Hepatocyte (in vitro differentiated cells): ENCODE measurements at places on chromosomes 5 and 9. TPM values are rescaled to one million over a fixed set of nuclear protein-coding genes. Genes with fewer than 3 reads are reported as not detected.

DNA sequence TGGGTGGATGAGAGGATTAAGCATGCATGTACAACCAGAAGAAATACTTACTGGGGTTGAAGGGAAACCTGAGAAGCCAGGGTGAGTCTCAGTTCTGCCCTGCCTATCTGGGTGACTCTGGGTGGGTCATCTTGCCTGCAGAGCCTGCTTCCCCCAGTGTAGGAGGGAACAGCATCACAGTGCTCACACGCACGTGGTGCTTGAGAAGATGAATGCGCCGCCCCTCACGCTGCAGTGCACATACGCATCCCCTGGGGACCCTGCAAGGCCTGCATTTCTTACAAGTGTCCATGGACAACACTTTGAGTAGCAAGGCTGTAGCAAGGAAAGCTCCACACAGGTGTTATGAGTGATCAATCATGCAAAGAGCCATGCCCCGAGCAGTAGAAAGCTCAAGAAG lies 18.7 kb upstream of the GABBR2 start:
- H3K4me1 ChIP-seq: no peaks in the 10 kb centered on the region
- no peaks in the 10 kb centered on the region for H3K36me3 ChIP-seq
- no peak overlapping the region for H3K4me3 ChIP-seq
- H3K27ac ChIP-seq: no peak overlapping the region
- DNase-seq: no peak

The NR5A1 gene
- total RNA-seq: 0.07 and 0.20 TPM in 2 replicates

GRCh38 chr5:137497396-137498290 lies 1.5 kb downstream of the SPOCK1 start:
- no peaks in the 10 kb centered on the region for H3K4me1 ChIP-seq
- H3K4me3 ChIP-seq: no peak overlapping the region
- H3K27ac ChIP-seq: no peak overlapping the region
- peaks cover 53% of the 10 kb centered on the region for H3K27me3 ChIP-seq
- no peaks in the 10 kb centered on the region for H3K36me3 ChIP-seq

DNA sequence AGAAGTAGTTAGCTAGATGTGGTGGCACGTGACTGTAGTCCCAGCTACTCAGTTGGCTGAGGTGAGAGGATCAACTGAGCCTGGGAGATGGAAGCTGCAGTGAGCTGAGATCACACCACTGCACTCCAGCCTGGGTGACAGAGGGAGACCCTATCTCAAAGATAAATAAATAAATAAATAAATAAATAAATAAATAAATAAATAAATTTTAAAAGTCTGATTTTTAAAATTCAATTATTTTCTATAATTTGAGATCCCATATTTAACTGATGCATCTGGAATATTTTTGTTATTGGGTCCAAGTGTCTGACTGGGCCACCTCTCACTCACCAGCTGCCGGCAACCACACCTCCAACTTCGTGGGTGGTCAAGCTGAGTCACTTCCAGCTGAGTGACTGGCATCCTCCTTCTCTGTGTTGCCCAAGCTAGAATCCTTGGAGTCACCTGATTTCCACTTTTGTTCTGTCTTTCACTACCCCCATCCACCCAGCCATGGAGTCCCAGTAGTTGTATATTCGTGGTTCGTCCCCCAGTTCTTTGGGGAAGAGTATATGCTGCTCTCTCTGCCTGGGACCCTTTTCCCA lies 70.9 kb downstream of the EGFLAM start:
- H3K27me3 ChIP-seq: no peaks in the 10 kb centered on the region
- H3K36me3 ChIP-seq: no peaks in the 10 kb centered on the region
- no peak overlapping the region for H3K4me3 ChIP-seq
- DNase-seq: no peak
- H3K4me1 ChIP-seq: no peaks in the 10 kb centered on the region

GRCh38 chr5:145919413-145919812 lies 17.0 kb upstream of the SH3RF2 start:
- DNase-seq: no peak
- no peak overlapping the region for H3K4me3 ChIP-seq
- H3K27me3 ChIP-seq: no peaks in the 10 kb centered on the region

DNA sequence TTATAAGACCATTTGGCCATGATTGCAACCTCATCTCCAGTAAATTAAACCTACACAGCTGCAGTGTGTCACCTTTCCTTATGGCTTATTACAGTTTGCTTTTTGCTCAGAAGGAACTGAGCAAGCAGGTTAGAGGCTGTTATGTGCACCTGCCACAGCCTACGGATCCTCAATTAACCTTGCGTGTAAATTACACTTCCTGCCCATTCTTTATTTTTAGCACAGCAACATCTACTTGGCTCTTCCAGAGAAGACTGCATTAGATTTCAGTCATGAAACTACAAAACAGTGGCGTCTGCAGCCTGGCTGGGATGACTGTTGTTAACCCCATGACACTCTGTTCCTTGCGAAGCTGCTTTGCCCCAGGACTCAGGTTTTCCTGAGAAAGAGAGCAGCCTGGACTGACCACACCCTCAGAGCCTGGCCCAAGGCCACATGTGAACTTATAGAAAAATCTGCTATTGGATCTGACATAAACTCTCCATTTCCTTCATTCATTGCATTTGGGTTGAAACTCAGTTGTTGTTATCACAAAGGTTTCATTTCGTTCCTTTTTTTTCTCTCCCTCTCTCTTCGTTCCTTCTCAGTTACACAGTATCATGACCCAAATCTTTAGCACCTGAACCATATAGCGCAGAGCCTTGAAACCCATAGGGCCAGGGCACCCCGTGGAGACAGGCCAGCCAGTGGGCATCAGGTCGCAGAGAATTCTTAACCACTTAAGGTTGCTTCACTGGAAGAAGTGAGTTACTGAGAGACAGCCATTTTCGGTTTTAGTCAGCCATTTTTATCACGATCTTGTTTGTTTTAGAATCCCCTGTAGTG lies 138.6 kb downstream of the PALM2AKAP2 start:
- no peaks in the 10 kb centered on the region for H3K36me3 ChIP-seq
- DNase-seq: no peak
- H3K27me3 ChIP-seq: no peaks in the 10 kb centered on the region

DNA sequence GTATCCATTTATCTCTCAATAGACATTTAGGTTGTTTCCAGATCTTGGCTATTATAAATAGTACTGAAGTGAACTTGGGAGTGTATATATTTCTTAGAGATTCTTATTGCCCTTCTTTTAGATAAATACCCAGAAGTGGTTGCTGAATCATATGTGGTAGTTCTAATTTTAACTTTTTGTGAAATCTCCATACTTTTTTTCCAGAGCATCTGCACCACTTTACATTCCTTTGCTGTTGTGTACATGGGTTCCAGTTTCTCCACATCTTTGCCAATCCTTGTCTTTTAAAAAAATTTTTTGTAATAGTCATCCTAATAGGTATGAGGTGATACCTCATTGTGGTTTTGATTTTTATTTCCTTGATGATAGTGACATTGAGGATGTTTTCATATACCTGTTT lies 303.7 kb downstream of the CCDC171 start:
- H3K4me3 ChIP-seq: no peak overlapping the region
- H3K36me3 ChIP-seq: no peaks in the 10 kb centered on the region
- no peaks in the 10 kb centered on the region for H3K27me3 ChIP-seq
- no peaks in the 10 kb centered on the region for H3K4me1 ChIP-seq
- DNase-seq: no peak
- no peak overlapping the region for H3K27ac ChIP-seq

The TMC1 gene
- 0.20 TPM in 1 of 2 replicates, not detected in the other for total RNA-seq

The LMX1B gene
- total RNA-seq: 0.24 TPM in 1 of 2 replicates, not detected in the other

GRCh38 chr9:69317894-69318293 lies 7.1 kb upstream of the ENTREP1 start:
- no peak for DNase-seq
- H3K36me3 ChIP-seq: no peaks in the 10 kb centered on the region
- H3K4me1 ChIP-seq: no peaks in the 10 kb centered on the region
- H3K4me3 ChIP-seq: no peak overlapping the region
- H3K27ac ChIP-seq: no peak overlapping the region

DNA sequence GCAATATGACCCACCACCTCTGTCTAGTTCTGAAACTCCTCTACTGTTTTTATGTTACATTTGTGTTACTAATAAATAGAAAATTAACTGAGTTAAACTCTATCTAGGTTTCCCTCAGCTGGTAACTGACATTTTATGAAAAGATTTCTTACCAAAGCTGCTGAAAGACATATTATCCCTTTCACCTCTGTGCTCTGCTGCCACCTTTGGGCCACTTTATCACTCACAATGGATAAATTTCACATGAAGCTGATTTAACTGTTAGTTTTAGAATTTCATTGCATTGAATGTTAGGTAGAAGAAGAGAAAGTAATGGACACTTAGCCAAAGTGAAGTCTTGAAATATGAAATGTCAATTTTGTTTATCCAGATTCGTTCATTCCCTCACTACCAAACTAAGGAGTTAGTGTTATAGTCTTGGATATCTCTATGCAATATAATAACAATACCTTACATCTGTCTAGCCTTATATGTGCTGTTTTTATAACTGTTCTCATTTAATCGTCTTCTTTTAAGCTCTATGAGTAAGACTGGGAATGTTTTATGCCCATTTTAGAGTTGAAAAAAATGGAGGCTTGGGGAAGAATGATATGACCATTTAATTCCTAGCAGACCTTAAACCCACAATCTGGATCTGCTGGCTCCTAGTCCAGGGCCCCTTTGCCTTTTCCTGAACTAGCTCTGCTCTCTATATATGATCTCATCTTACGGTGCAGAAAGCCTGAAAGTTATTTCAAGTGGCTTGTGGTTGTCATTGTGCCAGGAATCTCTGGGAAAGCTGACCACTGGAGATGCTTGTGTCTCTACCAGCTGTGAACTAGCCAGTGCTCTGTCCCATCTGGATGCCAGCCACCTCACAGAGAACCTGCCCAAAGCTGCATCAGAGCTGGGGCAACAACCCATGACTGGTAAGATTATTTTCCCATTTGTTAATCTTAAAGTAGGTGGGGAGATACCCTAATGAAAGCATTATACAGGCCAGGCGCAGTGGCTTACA lies 97.1 kb downstream of the GOLPH3 start:
- H3K4me3 ChIP-seq: no peak overlapping the region
- DNase-seq: peak; percentile 66
- no peaks in the 10 kb centered on the region for H3K27me3 ChIP-seq
- H3K36me3 ChIP-seq: no peaks in the 10 kb centered on the region
- H3K4me1 ChIP-seq: no peaks in the 10 kb centered on the region

DNA sequence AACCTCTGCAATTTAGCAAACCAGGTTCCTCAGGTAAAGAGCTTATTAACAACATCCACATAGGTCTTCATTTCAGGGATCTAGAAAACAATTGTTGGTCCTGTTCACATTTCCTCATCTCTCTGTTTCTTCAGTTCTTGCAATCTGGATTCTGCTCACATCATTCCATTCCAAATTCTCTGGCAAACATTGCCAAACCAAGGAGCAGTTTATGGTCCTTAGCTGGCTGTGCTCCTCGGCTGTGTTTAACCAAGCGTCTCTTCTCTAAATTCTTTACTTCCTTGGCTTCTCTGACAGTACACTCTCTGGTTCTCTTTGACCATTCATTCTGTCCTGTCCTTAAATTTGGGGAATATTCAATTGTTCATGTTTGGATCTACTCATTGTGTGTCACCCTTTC lies 65.8 kb upstream of the RANBP3L start:
- DNase-seq: no peak
- H3K27me3 ChIP-seq: no peaks in the 10 kb centered on the region
- peaks cover 4% of the 10 kb centered on the region for H3K4me1 ChIP-seq
- no peak overlapping the region for H3K4me3 ChIP-seq

- no peaks in the 10 kb centered on the region for H3K36me3 ChIP-seq
- no peaks in the 10 kb centered on the region for H3K27me3 ChIP-seq
- H3K4me3 ChIP-seq: no peak overlapping the region
- no peak for DNase-seq
Measured at GRCh38 chr9:128211186-128211980, 8.2 kb downstream of the DNM1 start.

DNA sequence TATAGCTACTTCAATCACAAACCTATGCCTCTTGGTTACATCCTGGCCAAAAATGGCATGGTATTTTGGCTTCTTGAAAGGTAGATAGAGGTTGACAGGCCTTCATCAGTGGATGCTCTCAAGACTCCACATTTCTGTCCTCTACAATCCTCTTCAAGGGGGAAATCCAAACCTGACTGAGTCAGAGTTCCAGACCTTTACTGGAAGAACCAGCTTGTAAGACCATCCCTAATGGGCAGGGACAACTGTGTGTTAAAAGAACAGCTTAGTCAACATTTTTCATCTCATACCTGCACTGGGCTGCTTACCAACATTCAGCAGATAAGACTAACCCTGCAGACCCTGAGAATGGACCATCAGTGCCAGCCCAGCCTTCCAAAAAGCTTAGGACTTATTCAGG lies 155.7 kb downstream of the CDK5RAP2 start:
- H3K27me3 ChIP-seq: no peaks in the 10 kb centered on the region
- H3K4me1 ChIP-seq: no peaks in the 10 kb centered on the region
- no peak overlapping the region for H3K27ac ChIP-seq
- DNase-seq: no peak
- no peak overlapping the region for H3K4me3 ChIP-seq
- H3K36me3 ChIP-seq: no peaks in the 10 kb centered on the region

The EPB41L4B gene
- total RNA-seq: 20.6 and 23.1 TPM in 2 replicates

The PCDH12 gene
- 1.1 and 4.5 TPM in 2 replicates for total RNA-seq

DNA sequence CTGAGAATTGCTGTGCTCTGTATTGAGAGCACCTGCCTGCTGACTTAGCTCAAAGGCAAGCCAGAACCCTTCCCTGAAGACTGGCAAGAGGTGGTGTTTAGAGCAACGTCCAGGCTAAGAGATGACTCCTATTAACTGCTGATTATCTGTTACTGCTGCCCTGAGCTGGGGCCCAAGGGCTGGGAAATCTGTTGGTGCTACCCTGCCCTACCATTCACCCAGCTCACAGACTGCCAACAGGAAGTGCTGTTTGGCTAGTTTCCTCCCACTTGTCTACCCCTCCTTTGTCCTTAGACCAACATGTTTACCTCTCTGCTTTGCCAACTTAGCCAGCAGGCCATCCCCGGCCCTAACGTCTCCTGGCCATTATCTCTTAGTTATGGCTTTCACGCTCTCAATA lies 6.9 kb downstream of the RAB24 start:
- H3K36me3 ChIP-seq: no peaks in the 10 kb centered on the region
- peaks cover 21% of the 10 kb centered on the region for H3K4me1 ChIP-seq
- no peak overlapping the region for H3K4me3 ChIP-seq
- H3K27ac ChIP-seq: no peak overlapping the region
- DNase-seq: no peak

- H3K36me3 ChIP-seq: no peaks in the 10 kb centered on the region
- no peak overlapping the region for H3K27ac ChIP-seq
- no peak for DNase-seq
- no peaks in the 10 kb centered on the region for H3K27me3 ChIP-seq
- H3K4me3 ChIP-seq: no peak overlapping the region
Measured at GRCh38 chr9:14421291-14421690, 107.3 kb upstream of the NFIB start.

The CARD9 gene
- 0.68 and 0.80 TPM in 2 replicates for total RNA-seq

The LRRC70 gene
- total RNA-seq: 1.0 and 3.0 TPM in 2 replicates

DNA sequence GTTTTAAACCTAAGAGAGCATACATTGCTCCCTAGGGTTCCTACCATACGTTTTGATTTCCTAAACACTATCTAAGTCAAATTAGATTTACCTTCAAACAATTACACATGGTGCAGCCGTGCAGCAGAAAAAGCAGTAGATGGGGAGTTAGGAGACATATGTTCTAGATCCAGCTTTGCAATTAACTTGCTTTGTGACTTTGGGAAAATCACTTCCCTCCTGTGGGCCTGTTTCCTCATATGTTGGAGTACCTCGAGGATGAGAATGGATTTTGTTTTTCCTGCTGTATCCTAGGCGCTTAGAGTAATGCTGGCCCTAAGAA lies 711 bp downstream of the MRPL50 start:
- H3K36me3 ChIP-seq: peaks cover 13% of the 10 kb centered on the region
- no peaks in the 10 kb centered on the region for H3K27me3 ChIP-seq
- DNase-seq: no peak
- peak overlapping the region; percentile 85 for H3K27ac ChIP-seq

GRCh38 chr9:129640871-129641749 lies 841 bp downstream of the ASB6 start:
- no peak for DNase-seq
- no peaks in the 10 kb centered on the region for H3K27me3 ChIP-seq
- H3K4me1 ChIP-seq: peaks cover 14% of the 10 kb centered on the region
- H3K4me3 ChIP-seq: peak overlapping the region; percentile 71
- no peaks in the 10 kb centered on the region for H3K36me3 ChIP-seq
